ENCODE measurements at places on chromosomes 3 and 15.

- DNase-seq: no peak
Observed at GRCh38 chr3:197028728-197029510, 698 bp downstream of the MELTF start.

DNA sequence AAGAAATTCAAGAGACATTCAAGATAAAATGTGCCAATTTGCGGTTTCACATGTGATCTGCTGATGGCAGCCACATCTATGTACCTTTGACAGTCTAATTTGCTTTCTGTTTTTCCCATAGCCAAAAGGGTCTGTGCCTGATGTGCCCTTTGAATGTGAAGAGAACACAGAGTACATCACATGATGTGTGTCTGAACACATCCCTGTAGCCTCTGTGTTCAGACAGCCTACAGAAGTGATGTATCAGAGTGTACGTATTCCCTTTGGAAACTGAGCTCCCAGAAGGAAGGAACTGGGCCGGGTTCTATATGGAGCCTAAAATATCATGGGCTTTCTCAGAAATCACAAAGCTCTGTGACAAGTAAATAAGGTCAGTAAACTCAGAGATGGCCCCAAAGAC, 52.4 kb downstream of the BOC start:
- DNase-seq: no peak

- DNase-seq: no peak
Observed at GRCh38 chr15:40928821-40929659, at the start of gene DLL4. Gene DLL4 (plus strand): TSS chr15:40929340. CDS start chr15:40929669, 329 bp downstream.

DNA sequence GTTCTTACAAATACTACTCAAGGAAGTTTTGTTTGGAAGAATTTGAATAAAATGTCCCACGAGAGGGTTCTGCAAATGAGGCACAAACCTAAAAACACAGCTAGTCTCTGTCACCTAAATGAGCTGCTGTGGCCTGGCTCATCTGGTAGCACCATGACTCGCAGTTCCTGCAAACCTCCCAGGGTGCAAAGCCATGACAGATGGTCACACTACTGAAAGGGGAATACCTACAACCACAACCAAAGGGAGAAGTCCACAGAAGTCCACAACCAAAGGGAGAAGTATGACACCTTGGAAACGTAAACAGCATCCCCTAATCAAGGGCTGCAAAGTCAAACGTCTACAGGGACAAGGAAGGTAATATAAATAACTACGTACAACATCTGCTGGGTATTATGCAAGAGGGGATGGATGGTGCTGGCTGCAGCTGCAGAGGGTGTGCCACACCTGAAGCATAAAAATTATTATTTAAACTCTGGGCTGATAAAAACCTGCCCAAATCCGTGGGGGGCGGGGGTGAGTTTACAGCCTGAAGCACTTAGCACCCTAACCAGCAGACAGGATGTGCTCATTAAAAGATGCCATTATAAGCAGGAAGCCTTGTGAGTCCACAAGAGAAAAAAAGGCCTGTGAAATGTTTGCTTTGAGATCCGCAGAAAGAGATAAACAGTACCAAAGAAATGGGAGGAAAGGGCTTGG, 184.0 kb downstream of the MAGI1 start:
- no peak for DNase-seq

DNA sequence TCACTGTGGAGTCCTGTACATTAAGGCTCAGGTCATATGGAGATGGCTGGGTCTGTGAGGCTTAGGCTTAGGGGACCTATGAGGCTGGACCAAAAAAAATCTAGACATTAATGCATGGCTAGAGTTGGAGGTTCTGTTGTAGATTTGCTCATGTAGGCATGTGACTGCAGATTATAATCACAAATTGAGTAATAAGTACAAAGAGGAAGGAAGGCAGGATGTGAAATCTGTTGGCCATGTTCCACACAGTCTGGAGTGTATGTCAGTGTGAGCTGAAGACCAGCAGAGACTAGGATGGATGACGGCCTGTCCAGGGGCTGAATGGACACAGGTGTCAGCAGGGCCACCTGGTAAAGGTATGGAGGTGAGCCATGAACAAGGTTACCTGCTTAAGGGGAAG, at the start of gene ST3GAL6:
TSS of gene ST3GAL6 (plus strand) at position 265 of the 400 bp plus-strand sequence. CDS start 5,101 bp downstream, outside the sequence.
- DNase-seq: no peak

DNA sequence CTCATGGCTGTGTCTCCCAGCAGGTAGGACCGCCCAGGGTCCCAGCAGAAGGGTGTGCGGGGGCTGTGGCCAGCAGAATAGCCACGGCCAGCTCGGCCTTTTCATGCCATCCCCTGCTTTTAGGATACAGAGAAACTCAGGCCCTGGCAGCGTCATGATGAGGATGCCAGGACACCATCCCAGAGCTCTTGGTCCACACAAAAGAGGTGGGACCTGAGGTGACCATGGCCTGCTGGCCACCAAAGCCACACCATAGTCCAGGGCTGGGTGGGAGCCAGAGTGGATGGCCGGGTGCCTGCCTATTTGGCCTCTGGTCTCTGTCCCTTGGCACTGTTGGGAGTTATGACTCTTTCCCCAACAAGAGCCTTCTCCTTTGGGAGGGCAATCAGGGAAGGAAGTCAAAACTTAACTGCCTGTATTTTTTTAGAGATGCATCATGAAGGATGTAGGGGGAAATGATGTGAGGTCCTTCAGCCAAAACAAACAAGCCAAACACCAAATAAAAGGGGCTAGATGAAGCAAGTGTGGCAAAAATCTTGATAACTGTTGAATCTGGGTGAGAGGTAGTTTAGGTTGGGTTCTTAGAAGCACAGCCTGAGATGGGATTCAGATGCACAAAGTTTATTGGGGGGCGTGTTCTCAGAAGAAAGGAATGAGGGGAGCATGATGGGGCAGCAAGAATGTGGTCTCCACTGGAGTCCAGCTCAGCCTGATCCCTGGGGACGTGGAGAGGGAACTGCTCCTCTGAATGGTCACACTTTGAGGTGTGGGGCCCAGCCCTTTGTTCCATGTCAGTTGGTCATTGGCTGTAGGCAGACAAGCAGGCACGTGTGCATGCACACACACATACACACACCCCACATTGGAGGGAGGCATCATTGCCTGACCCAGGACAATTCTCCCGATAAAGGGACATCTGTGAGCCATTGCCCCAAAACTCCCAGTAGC, 33.2 kb downstream of the SMAD6 start:
- no peak for DNase-seq

- DNase-seq: no peak
Observed at GRCh38 chr3:35919160-35919559, 279.8 kb downstream of the ARPP21 start.

GRCh38 chr3:169479314-169479939, 184.1 kb downstream of the MECOM start:
- no peak for DNase-seq
